ENCODE measurements at places on chromosomes 6 and 20. TPM values are rescaled to one million over a fixed set of nuclear protein-coding genes. Genes with fewer than 3 reads are reported as not detected.

MYBL2 gene
- 78.3 TPM for total RNA-seq

HLA-DQB1 gene
- 16.0 TPM for total RNA-seq

TNXB gene
- total RNA-seq: 2.5 TPM

CTCFL gene
- not detected for total RNA-seq

ARMH2 gene
- total RNA-seq: not detected

NOTCH4 gene
- 1.3 TPM for total RNA-seq

SALL4 gene
- 0.11 TPM for total RNA-seq

C6orf118 gene
- not detected for total RNA-seq

SGK2 gene
- 0.11 TPM for total RNA-seq

HLA-DPA1 gene
- 69.8 TPM for total RNA-seq

GPX6 gene
- not detected for total RNA-seq

ASXL1 gene
- total RNA-seq: 133 TPM

DNA sequence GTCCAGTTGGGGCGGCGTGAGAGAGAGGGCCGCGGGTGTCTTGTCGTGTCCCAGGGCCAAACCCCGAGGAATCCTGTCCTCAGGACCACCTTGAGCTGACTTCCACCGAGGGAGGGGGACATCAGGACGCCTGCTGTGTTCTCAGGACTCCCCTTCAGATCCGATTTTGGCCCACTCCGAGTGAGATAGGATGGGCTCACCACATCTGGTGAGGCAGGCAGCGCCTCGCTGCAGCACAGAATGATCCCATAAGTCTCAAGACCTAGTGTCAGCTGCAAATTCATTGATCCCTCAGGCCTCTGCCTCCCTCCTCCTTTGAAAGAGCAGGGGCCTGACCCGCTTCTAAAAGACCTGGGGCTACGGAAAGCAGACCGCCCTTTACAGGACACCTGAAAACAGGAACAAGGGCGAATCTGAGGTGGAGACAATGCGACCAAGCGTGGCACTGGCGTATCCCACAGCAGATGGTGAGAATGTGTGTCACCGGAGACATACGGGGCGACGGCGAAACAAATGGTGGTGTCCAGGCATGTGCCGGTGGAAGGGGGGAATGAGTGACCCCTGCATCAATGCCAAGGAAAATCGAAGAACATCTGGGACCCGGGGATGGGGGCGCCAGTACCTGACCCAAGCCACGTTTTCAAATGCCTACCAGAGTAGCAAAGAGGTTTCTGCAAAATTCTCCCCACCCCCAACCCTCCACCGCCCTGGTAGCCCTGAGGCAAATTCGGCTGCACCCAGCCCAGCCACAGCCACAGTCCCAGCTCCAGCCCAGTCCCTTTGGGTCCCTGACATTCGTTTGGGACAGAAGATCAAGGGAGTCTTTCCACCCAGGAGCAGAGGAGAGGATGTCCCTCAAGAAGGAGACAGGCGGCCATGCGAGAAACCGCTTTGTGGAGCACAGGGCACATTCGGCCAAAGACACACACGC lies 162.1 kb upstream of the ZNF337 start:
- DNase-seq: no peak

DNA sequence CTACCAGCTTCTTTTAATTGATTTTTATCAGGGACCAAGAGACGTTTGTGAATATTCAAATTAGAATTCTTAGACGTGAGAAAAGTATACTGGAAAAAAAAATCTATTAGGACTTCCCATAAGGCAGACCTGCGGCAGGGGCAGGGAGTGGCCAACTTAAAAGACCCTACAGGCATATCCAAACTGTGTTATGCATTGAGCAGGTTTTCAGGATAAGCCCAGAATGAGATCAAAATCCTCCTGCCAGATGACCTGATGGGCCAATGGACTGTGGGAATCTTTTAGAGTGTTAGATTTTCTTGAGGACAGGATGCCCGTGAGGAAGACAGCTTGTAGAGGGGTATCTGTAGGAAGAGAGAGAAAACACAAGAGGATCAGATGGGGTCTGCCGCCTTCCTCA lies 391.5 kb downstream of the CD83 start:
- no peak for DNase-seq

DNA sequence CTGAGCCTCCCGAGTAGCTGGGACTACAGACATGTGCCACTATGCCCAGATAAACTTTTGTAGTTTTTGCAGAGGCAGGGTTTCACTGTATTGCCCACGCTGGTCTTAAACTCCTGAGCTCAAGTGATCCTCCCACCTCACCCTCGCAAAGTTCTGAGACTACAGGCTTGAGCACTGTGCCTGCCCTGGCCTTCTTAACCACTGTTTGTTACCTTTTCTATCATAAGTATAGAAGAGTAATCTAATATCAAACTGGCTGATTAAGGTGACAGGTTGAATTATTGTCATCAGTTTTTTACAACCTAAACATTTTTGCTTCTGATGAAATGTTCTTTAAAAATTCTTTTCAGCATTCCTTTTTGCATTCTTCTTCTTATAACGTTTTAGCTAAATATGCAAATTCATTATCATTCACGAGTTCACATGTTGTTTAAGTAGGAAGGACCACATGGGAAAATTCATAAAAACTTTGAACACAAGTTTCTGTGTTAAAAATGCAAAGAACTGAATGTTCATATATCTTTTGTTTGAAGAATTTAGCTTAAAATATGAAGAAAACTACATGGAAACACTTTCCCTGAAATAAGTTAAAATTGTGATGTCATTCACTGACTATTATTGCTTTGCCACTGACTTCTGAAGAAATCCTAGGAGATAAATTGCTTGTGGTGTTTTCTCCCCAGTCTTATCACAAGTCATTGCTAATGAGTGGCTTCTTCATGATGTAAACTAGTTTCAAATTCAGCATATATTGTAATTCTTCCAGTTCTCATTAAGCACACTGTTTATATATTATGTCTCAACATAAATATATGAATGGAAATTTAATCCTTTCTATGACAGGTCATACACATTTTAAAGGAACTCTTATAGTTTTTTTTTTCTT lies 106.7 kb downstream of the ADGRB3 start:
- DNase-seq: no peak

DNA sequence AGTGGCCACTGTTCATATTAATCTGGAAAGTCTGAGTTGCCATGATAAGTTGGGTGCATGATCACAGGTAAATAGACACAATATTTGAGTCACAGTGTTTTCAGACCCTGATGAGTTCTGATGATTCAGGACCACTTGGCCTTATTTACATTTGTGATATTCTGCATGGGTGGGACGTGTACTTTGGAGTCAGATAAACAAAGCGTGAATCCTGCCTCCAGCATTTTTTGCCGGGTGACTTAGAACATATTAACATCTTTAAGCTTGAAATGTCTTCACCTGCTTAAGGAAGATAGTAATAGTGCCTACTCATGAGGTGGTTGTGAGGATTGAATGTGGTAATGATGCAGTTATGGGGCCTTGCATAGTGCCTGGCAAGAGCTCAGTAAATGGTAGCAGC lies 995.1 kb downstream of the KIF16B start:
- no peak for DNase-seq

GRCh38 chr6:2766767-2767656 lies 1.8 kb downstream of the WRNIP1 start:
- no peak for DNase-seq

DNA sequence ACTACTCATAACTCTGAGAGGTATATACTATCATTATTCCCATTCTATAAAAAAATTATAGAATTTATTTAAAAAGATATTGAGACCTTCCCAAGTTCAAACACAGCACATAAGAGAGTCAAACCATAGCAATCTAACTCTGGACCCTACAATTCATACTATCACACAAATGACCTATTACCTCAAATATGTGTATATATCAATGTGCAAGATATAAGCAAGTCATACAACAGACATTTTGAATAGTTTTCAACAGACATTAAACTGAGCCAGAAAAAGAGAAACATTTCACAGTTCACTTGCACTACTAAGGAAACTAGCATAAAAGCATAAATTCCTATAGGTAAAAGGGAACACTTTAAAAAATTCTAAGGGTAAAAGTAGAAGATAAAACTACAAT lies 11.7 kb downstream of the PHIP start:
- DNase-seq: no peak

DNA sequence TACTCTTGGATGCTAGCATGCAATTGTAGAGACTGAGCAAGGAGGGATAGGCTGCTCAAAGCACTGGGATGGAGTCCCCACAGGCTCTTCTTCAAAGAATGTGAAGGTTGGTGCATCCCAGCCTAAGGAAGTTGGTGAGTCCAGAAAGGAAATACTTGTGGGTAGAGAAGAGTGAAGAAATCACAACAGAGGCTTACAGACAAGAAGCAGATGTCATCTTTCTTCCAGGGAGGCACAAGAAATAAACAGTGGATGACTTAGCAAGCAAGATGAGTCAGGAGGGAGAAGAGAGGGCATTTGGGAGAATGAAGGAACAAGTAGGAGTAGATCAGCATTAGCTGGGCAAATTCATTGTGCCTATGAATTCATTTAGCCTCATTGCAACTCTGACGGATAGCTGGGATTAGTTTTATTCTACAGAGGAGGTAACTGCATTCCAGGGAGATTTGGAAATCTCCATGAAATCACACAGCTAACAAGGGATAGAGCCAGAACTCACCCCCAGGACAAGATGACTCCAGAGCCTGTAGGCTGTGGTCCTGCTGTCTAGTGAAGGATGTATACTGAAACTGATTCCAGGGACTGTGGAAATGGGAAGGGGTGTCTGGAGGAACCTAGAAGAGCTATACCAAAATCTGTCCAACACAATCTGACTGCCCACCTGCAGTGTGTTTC lies 125.8 kb upstream of the SPTLC3 start:
- DNase-seq: no peak

- no peak for DNase-seq
Measured at GRCh38 chr6:15593798-15594197, 69.0 kb downstream of the DTNBP1 start.

GRCh38 chr6:116411284-116411623 lies 40.5 kb downstream of the DSE start:
- no peak for DNase-seq

GRCh38 chr20:43963872-43964791 lies 49.5 kb downstream of the TOX2 start:
- no peak for DNase-seq

- no peak for DNase-seq
Measured at GRCh38 chr20:37344506-37345338, 1.2 kb upstream of the SRC start.

GRCh38 chr6:57252975-57253374 lies 30.9 kb upstream of the RAB23 start:
- DNase-seq: no peak

DNA sequence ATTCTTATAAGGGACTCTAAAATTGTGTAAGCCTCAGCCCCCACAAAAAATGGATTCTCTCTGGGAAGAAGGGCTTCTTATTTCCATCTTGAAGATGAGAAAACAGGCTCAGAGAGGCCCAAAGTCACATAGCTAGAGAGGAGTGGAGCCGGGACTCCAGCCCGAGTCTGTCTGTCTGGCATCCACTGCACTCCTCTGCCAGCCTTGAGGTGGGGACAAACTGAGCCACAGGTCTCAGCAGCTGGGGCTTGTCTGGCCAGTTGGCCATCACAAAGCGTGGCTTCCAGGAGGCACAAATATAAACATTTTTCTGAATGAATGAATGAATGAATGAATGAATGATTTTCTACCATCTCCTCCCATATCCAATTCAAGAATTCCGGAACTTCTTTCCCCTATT lies 42.9 kb upstream of the EYA2 start:
- DNase-seq: no peak

DNA sequence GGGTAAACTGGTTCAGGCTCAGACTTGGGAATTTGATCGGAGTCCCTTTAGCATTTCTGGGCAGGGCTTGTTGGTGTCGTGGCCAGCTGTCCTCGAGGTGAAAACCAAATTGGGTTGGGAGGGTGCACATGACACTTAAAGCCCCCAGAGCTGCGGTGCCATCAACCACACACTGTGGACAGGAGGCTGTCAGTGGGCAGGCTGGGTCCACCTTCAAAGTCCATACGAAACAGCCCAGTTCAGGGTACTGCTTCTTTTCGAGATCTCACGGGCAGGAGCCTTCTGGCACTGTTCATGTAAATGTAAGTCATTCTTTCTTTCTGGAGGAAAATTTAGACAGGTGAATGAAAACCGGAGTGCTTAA lies 7.0 kb downstream of the SYNJ2 start:
- DNase-seq: no peak

- DNase-seq: no peak
Measured at GRCh38 chr6:82607998-82608725, 244.5 kb downstream of the TPBG start.

GRCh38 chr20:19625426-19625825 lies 132.6 kb upstream of the RIN2 start:
- DNase-seq: no peak

GRCh38 chr6:34867484-34867883 lies 20.4 kb downstream of the TAF11 start:
- no peak for DNase-seq

DNA sequence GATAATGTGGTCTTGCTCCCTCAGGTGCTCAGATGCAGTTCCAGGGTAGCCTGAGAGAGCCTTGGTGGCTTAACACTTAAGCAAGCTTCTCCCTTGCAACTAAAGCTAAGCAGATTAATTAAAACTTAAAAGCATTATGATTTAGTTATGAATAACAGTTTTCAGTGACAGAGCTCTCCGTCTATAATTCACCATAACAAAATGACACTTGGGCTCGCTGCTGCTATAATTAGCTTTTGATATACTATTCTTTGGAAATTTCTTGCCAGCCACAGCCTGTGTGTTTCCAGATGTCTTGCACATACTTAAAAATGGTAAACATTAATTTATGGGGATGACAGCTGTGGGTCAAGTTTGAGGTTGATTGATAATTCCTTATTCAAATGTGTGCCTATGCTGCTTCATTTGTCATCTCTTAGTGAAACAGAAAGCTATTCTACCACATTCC lies 380.5 kb downstream of the TFAP2B start:
- no peak for DNase-seq

DNA sequence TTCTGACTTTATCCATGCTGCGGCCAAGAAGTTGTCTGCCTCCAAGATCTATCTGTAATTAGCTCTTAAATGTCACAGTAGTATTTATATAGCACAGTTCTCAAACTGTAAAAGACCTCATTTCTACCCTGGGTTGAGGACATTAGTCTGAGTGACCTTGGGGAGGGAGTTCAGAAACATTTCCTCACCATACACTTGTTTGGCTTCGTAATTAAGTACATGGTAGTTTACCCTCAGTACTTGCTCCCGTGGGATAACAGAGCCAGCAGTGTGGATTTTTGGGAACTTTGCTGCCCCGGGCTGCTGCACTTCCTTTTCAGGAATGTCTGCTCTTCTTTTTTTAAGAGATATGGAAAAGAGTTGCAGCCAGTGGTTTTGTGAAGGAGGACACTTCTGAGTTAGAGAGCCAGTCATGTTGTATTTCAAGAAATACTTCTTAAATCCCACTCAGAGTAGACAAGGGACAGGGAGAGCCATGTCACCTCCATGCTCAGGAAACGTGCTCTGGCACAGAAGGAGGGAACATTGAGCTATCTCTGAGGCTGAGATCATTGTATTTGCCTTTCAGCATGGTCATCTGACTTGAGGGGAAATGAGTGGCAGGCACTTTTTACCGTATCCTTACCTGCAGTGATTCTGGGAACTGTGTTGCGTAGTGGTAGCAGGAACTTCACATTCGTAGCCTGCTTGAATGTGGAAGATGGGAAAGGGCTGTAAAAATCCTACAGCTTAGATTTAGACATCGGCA lies 33.6 kb downstream of the RPRD1B start:
- no peak for DNase-seq

Data from CD8-positive, alpha-beta memory T cell (primary cell).